Activated T-helper 1 cell treated with Interleukin-2 at 50 U/mL for 16 hours (primary cell): ENCODE measurements at places on chromosomes 13 and 19.

DNA sequence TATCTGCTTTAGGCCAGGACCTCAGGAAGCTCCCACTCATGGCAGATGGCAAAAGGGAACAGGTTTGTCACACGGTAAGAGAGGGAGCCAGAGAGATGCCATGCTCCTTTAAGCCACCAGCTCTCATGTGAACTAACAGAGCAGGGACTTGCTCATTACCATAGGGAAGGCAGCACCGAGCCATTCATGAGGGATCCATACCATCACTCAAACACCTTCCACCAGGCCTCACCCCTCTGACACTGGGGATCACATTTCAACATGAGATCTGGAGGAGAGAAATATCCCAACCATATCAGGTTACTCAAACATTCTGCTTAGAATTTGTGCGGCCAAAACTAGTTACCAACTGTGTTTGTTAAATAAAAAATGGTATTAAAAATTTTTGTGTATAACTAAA is 427.0 kb downstream of the UQCRFS1 start:
- no peak for DNase-seq

DNA sequence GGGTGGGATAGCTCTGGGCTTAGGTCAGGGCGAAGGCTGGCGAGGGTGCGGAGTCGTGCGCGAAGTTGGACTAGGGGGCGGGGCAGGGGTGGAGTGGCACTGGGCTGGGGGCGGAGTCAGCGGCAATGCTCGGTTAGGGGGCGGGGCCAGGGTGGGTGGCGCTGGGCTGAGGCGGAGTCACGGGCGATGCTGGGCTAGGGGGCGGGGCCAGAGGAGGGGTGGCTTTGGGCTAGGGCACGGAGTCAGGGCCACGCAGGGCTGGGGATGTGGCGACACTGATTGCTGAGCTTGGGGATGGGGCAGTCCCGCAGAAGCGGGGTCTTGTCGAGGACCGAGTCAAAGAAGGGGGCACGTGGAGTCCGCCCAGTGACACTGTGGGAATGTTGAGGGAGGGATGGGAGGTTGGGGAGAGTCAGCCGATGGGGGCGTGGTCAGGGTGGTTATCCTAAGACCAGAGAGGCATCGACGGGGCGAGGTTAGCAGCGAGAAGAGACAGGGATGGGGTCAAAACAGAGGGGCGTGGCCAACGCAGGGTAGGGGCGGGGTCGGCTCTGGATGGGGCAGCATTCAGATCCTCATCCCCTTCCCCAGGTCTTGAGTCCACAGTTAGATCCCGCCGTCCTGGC is 8.7 kb downstream of the HOMER3 start:
- DNase-seq = peak; percentile 67

DNA sequence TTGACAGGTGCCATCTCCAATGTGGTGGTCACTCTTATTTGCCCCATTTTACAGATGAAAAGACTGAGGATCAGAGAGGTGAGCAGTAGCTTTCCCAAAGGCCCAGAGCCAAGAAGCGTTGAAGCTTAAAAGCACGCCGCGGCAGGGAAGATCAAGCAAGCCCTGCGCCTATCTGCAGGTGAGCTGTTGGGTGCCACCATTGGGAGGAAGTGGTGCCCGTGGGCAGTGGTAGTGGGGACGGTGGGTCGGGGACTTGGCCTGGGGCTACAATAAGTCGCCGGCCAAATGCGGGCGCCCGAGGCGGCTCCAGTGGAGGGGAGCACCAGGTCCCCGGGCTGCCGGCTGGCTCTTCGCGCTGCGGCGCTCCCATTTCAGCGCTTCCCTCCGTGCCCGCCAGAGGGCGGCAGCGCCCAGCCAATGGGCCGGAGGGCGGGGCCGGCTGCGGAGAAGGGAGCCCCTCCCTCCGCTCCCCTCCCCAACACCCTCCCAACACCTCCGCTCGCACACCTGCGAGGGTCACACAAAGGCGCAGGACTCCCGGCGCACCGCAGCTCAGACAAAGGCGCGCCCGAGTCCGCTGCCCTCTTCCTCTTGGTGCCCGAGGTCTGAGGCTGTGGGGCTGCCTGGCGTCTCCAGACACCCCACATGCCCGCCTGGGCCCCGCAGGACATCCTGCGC is 744 bp upstream of the POU2F2 start:
- DNase-seq = peak; percentile 83

DNA sequence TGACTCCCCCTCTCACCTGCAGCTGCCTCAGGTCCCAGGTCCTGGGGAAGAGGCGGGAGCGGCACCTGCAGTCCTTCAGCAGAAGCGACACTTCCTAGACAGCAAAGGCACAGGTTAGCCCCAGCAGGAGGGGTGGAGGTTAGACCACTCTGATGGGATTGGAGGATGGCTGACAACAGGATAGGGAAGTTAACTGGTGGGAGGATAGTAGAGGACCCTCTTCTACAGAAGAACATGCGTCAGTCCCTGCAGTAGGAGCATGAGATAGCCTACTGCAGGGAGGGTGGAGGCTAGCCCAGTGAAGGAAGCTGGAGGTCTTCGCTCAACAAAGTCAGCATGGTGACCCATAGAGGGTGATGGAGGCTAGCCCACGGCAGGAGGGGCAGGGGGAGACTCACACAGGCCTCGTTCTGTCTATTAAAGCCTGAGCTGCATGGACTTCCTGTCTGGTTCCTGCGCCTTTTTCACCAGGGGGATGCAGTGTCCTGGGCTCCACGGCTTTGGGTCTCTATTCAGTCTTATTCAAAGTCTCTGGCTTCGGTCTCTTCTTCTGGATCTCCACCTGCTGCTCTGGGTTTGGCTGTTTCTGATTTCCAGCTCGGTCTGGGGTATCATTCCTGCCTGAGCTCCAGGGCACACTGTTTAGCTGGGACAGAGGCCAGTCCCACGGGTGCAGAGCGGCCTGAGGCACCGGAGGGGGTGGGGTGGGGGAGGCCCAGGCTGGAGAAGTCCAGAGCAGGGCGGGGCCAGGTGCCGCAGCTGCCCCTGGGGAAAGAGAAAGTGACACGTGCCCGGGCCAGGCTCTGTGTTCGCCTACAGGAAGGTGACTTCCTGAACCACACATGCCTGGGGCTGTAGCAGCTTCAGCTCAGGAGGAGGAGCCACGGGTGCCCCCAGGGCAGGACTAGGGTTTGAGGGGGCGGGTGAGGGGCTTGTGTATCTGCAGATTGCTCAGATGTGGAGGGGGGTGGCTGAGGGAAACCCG is 7.3 kb downstream of the IFNL3 start:
- DNase-seq = peak; percentile 14

DNA sequence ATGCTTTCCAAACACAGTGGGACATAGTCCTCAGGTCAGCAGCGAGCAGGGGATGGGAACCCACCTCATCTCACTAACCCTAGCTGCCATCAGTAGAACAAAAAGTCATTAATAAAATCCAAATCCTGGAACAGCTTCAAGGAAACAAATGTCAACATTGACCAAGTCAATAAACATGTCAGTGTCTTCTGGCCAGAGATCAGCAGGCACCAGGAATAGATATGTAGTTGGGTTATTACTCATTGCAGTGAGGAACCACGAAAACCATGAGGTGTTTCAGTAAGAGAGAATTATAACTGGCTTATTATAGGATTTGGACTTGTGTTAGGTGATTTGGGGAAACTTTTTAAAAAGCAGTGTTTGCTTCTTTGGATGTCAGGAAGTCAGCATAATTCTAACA is 17.1 kb upstream of the CD33 start:
- no peak for DNase-seq

DNA sequence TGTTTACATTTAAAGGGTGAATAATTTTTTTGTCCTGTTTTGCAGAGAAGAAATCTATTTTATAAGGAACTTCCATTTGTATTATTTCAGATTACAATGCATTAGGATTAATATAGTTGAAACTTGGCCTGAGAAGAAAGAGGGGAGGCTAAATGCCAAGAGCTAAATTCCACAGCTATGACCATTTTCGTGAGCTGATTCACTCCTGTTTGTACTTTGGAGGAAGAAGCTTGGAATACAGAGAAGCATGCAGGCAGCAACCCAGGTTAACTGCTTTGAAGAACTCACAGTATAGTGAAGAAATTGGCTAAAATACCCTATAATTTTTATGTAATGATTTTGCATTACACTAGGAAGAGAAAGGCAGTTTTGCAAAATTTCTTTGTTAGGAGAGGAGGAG is 309.4 kb upstream of the KLF12 start:
- no peak for DNase-seq

DNA sequence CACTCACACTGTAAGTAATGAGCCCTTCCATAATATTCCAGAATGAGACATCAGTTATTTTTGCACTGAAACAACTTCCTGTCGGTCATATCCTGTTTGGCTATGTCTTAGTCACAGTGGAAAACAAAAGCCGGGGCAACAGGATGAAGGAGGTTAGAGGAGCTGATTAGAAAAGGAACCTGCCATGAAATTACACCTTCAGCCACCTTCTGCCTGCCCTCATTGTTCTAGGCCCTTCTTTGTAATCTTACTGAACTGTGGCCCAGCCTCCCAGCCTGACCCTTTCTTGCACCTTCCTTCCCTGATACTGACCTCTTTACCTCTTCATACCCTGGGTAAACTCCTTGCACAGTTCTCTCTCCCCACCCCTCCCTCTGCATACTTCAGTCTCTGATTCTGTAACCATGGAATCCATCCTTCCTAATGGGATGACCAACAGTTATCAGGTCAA is 67.3 kb downstream of the DOCK9 start:
- DNase-seq = no peak

DNA sequence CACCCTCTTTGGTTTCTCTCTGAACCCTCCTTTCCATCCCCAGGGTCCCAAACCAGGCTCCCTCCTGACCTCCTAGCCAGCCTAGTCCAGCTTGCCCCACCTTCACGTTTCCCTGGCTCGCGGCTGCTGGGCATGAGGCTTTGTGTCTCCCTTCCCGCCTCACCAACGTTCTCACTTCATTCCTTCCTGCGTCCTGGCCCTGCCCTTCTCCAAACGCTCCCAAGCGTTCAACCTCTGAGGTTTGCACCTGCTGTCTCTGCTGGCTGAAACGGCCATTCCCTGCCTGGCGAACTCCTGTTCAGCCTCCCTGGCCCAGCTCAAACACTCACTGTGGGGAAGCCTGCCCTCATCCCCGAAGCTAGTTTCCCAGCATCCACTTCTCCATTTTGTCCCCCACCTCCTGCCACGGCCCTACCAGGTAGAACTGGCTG is 12.4 kb downstream of the EPS8L1 start:
- DNase-seq = no peak

GRCh38 chr13:47126432-47126831 is 229.6 kb upstream of the HTR2A start:
- DNase-seq = no peak

GRCh38 chr13:41398494-41399170 is 58.7 kb upstream of the RGCC start:
- no peak for DNase-seq

GRCh38 chr13:37981932-37982331 is 112.4 kb upstream of the TRPC4 start:
- DNase-seq = no peak

DNA sequence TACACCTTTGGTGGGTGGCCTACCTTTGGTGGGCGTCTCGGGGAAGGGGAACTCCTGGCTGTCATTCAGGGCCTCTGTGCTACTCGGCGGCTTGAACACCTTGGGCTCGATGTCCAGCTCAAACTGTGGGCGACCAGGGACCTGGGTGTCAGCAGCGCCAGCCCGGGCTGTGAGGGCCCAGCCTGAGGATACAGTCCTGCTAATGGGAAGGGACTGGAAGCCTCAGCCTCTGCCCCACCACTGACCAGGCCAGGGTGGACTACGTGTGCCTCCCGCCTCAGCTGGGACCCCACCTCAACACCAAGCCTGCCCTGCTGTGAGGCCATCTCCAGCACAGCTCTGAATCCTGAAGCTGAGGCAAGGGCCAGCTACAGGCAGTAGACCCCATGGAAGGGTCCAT is 7.7 kb downstream of the TMEM259 start:
- no peak for DNase-seq

- DNase-seq = no peak
Observed at GRCh38 chr13:40160618-40161350, 505.3 kb downstream of the COG6 start.

DNA sequence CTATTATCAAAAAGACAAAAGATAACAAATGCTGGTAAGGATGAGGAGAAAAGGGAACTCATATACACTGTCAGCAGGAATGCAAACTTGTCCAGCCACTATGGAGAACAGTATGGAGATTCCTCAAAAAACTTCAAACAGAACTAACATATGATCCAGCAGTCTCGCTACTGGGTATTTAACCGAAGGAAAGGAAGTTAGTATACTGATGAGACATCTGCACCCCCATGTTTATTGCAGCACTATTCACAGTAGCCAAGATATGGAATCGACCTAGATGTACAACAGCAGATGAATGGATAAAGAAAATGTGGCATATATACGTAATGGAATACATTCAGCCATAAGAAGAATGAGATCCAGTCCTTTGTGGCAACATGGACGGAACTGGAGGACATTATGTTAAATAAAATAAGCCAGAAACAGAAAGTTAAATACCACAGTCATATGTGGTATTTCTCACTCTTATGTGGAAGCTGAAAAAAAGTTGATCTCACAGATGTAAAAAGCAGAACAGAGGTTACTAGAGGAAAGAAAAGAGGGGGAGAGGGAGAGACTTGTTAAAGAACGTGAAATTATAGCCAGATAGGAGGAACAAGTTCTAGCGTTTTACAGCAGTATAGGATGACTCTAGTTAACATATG is 83.2 kb downstream of the RUBCNL start:
- DNase-seq = no peak

DNA sequence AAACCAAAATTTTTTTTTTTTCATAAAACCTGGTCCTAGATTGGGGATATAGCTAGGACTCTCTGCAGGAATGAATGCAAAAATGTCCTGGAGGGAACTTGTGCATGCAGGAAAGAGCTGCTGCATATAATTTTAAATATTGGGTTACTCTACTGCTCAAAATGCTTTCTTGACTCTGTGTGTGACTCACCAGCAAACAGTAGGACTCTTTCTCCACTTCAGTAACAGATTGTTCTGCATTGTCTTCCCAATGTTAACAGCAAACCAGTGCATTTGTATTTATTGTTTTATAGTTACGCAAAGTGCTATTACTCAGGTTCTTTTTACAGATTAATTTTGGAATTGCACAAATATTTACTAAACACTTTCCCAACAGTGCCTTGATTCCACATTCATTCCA is 163.7 kb upstream of the KL start:
- no peak for DNase-seq

- no peak for DNase-seq
Observed at GRCh38 chr13:46389457-46390451, 2.7 kb upstream of the RUBCNL start.

DNA sequence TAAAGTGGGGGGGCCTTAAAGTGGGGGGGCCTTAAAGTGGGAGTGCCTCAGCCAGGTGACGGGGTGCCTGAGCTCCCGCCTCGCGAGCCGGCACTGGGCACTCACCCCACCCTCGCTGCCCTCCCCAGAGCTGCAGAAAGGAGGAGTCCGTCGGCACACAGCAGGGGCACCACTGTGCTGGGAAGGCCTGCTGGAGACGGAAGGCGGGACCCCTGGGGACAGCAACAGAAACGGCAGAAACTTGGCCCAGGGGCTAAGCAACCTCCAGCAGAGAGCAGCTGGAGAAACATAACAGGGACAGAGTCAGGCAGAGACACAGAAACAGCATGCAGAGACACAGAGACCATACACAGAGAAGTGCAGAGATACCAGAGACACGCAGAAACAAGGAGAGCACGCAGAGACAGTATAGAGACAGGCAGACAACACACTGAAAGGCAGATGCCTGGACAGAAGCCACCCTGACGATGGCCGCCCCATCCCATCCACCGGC is 7.9 kb downstream of the CFD start:
- no peak for DNase-seq
